Left ventricle myocardium superior (tissue), 1 donor: ENCODE measurements at places on chromosomes 4 and X.

DNA sequence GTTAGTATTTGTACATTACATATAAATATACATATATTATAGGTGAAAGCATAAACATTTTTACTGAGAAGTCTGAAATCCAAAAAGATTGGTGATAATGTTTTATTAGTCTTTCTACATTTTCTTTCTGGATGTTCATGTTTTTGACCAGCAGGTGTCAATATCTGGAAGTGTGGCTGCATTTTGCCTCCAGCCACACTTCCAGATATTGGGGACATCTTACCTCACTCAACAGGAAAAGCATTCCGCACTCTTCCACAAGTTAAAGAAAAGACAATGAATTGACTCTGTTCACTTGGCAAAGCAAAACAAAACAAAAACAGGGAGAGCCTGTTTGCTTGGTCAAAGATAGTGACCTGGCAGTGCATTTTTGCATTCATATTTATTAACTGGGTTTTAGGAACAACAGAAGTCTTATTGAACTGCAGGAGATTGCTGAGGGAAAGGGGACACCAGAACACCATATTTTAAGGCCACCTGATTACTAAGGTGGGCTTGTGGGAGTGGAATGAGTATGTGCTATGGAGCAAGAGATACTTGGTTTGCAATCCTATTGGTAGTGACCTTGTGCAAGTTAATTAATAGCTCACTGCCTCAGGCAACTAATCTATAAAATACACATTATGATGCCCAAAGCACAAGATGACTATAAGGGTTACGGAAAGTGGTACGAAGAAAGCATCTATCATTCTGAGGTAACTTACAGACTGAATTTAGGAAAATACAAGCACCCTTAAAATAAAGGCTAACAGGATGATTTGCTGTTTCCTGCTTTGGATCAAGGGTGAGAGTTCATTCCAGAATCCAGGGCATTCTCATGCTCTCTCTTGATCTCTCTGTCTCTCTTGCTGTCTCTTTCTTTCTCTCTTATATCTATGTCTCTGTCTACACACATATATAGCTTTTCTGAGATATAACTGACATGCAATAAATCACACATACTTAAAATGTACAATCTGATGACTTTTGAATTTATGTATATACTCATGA is 389.9 kb upstream of the EMCN start:
- no peak for DNase-seq

DNA sequence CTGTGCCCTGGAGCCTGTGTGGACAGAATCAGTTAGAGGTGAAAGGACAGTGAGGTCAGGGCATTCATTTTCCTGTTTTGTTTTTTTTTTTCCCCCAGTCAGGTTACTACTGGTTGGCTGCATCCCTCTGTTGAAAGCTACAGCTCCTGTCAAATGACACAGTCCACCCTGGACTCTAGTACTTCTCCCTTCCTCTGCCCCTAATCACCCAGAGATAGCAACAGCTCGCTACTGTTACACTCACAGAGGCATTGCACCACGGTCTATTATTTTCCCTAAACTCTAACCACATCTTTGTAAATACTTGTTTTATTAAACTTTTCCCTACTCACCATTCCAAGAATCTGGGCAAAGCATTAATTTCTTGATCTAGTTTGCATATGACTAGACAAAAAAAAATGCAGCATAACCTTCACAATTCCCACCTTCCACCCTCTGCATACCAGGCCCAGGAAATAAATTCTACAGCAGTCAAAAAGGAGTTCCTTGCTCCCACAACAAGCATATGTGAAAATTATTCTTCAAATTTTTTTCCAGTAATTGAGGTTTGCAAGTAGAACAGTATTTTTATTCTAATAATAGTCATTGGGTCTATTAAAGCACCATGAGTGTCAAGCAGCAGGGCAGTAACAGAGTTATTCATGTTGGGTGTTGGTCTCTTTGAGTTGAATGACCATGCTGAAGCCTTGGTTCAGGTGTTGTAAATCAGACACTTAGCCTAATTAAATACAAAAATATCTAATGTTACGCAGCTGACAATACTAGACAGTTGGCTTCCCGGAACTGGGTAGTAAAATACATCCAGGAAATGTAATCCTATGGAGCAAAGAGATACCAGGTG is 329.2 kb downstream of the INPP4B start:
- DNase-seq, result no peak

DNA sequence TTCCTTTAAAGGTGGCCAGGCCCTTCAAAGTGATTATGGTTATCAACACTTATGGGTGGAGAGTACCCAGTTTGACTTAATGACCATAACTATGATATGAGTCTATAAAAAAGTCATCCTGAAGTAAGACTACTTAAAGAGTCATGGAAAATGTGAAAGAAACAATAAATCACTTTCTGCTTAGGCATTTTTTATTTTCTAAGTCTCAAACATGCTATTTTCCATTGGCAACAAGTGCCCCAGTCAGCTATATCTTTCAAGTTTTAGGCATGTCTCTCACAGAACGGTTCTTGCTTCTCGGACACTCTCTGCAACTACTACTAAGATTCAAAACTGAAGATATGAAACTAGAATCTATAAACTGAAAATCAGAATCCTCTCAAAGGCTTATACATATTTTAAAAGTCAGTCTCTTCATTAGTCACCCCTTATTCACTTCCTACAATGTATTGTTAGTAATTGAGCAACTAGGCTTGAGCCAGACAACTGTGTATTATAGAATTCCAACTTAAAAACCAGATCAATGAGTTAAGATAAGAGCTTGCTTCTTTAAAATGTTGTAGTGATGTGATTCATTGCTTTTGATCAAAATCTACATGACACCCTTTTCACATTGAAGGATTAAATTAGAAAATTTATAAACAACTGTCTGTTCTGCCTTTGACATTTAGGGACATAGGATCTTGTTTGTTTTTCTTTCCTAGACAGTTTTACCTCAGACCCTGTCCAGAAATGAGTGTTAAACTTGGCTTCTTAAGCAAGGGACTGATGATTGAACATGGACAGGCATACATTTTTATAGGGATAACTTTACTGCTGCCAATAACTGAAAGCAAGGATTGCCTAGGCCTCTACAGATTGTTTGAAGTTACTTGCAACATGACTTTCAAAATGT is 2.9 kb downstream of the ANTXR2 start:
- DNase-seq, result no peak

DNA sequence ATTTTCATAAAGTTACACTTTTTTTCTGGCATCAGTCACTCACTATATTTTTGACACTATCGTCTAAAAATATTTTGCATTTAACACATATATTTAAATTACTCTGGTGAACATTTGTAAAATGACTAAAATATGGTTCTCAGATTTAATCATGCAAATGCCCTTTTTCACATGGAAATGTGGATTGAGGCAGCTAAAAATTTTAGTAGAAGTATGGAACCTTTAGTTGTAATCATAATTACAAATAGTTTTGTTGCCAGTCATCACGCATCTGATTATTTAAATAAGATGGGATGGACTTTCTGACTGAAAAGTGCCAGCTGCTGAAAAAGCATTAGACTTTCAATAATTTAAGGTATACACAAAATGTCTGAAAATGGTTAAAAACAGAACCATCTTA is 119.3 kb downstream of the PDHA2 start:
- DNase-seq, result no peak

DNA sequence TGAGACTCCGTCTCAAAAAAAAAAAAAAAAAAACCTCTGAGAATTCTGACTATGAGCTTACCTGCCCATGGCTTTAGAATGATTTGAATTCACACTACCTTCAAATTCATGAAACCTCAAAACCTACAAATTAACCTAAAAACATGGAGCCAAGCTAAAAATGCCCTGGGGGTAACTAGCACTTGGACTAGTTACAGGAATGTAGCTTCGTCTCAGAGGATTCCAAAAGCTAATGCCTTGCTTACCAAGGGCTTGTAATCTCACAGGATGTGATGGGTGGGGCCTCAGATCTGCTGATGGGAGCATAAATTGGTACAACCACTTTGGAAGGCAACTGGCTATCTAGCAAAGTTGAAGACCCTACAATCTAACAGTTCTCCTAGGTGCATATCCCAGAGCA is 79.4 kb upstream of the SPRY1 start:
- DNase-seq, result no peak

GRCh38 chrX:39261446-39262147 is 460.3 kb downstream of the MID1IP1 start:
- DNase-seq, result no peak

- DNase-seq, result no peak
Measured at GRCh38 chr4:48018112-48018511, 1.5 kb downstream of the NIPAL1 start.

DNA sequence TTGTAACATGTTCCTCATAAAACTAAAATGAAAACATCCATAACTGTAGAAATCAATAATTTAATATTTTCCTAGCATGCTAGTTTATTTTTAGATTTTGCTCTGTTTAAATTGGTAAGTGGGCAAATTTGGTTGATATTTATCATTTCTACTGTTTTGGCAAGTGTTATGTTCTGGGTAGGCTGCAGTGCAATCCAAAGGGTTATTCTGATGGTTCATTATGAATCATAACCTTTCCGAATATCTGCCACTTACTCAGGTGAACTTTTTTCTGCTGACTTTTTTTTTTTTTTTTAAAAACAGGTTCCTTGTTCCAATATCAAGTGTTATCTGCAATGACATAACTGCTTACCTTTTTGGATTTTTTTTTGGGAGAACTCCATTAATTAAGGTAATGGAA is 52.0 kb downstream of the CDS1 start:
- DNase-seq, result no peak

DNA sequence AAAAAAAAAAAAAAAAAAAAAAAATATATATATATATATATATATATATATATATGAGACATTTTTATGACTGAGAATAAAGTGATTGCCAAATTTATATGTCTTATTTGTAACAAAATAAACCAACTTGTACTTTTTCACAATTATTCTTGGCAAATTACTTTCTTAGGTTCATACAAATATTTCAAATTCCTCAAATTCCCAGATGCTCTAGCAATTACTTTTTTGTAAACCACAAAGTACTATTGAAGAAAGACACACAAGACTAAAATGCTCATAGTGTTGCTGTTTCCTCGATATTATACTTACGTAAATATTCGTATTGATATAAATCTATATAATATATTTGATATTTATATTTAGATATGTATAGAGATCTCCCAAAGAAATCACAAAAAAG is 390.0 kb downstream of the FAT4 start:
- no peak for DNase-seq

GRCh38 chr4:76896614-76897535 is 1.1 kb downstream of the SOWAHB start:
- DNase-seq, result peak; percentile 35

- no peak for DNase-seq
Measured at GRCh38 chr4:98377559-98377958, 116.4 kb downstream of the RAP1GDS1 start.

GRCh38 chr4:121791481-121791880 is 9.6 kb upstream of the EXOSC9 start:
- DNase-seq, result no peak

- DNase-seq, result peak; percentile 43
Measured at GRCh38 chrX:19887911-19888879, 795 bp upstream of the SH3KBP1 start.

- no peak for DNase-seq
Measured at GRCh38 chr4:67558493-67558892, at the start of gene STAP1. Gene STAP1, plus strand, starts transcription at chr4:67558727. Its CDS starts 83 bp downstream, at chr4:67558810.

DNA sequence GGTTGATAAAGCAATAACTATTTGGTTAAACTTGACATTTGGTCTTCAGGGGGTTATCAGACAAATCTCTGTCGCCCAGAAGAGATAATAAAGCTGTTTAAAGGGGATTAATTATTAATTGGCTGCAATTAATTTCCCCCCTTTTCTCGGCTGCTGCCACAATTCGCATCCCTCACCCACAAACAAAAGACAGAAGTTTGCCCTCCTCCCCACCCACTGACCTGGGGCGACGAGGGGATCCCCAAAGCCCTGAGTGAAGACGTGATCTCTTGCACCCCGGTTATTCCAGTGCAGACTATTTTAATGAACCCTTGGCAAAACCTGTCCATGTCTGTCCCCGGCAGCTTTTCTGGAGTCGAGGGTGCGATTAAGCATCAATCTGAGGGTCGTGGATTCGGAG is 55.7 kb upstream of the TMEM33 start:
- DNase-seq, result no peak

DNA sequence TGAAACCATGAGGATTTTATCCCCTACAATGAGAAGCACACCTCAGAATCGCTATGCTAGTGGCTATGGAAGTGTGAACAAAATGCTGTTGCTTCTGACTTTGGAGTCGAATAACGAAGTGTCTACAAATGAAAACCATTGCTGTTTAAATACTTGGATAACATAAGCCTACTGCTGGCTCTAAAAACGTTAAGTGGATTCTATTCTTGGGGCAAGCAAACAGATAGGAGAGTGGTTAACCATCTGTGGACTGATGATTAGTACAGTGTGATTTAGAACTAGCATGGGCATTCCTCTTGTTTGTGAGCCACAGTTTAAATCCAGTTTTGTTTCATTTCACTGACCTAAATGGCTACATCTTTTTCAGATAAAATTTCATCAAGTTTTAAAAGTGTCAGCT is 109.7 kb upstream of the PNPLA4 start:
- DNase-seq, result no peak

DNA sequence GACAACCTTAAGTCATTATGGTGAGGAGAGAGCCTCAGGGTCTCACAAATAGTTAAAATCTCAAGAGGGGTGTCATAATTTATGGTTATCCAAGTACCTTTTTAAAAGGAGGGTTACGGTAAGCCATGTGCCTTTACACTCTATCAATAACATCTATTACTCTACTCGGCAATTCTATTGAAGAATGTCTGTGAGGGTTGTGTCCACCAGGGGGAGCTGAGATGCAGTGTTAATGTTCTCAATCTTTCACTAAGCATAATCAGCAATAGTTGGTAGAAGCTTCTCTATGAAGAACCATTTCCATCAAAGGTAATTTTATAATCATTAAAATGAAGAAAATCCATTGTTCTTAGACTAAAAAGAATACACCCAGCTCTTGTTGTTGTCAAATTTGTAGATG is 457.4 kb downstream of the CENPC start:
- DNase-seq, result peak; percentile 31

DNA sequence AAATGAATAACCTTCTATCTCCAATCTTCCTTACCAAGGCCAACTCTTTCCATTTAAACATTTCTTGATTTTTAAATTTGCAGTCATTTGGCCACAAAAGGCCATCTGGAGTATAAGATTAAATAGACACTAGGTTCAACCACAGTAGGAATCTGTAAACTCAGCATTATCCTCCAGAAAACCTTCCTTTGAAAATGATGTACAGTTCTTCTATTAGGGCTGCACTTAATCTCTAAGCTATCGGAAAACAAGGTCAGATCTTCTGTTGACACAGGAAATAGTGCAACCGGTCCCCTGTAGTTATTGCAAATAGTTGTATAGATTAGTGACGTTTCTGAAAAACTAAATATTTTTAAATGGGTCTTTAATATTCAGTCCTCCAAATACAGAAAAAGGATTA is 359.0 kb upstream of the ATOH1 start:
- no peak for DNase-seq

- no peak for DNase-seq
Measured at GRCh38 chr4:48967631-48968030, 18.4 kb upstream of the CWH43 start.

GRCh38 chrX:1330605-1331004 is 6.0 kb upstream of the IL3RA start:
- no peak for DNase-seq

- DNase-seq, result no peak
Measured at GRCh38 chrX:150933945-150934350, 35.5 kb upstream of the CD99L2 start.

- DNase-seq, result no peak
Measured at GRCh38 chr4:105785792-105786191, 77.2 kb downstream of the GSTCD start.
